Activated CD8-positive, alpha-beta memory T cell treated with anti-CD3 and anti-CD28 coated beads for 24 hours (primary cell): ENCODE measurements at places on chromosomes 3 and 15.
A peak's percentile ranks its signal among the peaks of the same experiment; 100 is the strongest.

DNA sequence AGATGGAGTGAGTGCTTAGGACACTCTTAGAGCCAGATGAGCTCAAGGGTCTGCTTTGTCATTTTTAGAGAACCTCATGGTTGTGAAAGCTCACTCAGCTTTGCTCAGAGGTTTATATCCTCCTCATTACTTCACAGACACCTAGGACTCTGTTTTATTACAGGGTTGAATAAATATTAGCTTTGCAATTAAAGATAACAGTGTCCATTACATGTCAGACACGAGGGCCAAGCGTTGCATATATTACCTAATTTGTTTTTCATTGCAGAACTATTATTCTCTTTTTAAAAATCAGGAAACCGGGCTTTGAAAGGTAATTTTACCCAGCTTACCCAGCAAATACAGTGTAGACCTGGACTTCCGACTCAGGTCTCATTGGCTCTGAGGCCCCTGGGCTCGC, 16.1 kb downstream of the MAP6D1 start:
- no peak for DNase-seq

GRCh38 chr3:13248640-13249039, 171.5 kb downstream of the NUP210 start:
- DNase-seq: no peak

DNA sequence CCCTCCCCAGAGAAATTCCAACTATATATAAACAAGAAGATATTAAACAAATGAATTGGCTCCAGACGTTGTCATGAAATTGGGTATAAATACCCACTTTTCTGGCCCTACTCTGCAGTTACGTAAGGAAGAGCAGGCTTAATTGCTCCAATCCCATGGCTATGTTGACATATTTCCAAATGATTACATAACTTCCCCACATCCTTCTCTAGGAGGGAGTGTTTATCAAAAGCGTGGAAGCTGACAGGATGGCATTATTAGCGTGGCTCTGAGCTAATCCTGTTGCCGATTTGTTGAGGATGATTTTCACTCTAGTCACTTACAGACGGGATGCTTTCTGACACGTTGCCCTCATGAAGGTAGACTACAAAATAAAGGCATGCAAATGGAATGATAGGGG, 347.5 kb upstream of the TMCO5A start:
- DNase-seq: no peak

GRCh38 chr3:106534206-106534605, 665.4 kb upstream of the CBLB start:
- DNase-seq: peak; percentile 72

GRCh38 chr15:41666353-41666920, 6.2 kb downstream of the MGA start:
- no peak for DNase-seq

- DNase-seq: no peak
These were observed 26.5 kb upstream of the P2RY12 start for GRCh38 chr3:151410891-151411559.

DNA sequence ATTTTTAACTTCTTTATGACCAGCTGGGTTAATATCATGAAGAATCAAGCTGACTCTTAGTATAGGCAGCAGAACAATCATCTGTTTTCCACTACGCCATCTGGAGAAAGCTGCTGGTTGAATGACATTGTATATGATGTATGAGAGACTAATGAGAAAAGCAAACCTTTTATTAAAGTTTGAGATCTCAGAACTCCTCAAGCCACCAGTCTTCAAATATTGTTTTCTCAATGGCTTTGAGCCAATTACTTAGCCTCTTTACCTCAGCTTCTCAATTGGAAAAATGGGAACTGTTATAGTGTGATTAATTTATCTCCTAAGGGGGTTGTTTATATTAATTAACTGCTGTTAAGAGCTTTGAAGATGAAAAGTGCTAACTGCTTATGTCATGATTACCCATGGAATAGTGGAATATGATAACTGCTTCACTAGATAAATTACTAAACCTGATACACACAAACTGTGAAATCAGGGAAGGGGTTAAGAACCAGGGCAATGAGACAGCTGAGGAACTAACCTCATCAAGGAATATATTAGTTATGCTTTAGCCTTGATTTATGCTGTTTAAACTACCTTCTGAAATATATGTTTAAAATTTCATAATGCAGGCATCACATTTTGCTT, 330.1 kb downstream of the SOX2 start:
- no peak for DNase-seq

GRCh38 chr3:112781599-112781998, 65.1 kb downstream of the CD200R1L start:
- no peak for DNase-seq

GRCh38 chr3:112687211-112687610, 46.3 kb upstream of the CCDC80 start:
- no peak for DNase-seq

- peak; percentile 68 for DNase-seq
These were observed 46.6 kb upstream of the RASGRP1 start for GRCh38 chr15:38611228-38611627.

DNA sequence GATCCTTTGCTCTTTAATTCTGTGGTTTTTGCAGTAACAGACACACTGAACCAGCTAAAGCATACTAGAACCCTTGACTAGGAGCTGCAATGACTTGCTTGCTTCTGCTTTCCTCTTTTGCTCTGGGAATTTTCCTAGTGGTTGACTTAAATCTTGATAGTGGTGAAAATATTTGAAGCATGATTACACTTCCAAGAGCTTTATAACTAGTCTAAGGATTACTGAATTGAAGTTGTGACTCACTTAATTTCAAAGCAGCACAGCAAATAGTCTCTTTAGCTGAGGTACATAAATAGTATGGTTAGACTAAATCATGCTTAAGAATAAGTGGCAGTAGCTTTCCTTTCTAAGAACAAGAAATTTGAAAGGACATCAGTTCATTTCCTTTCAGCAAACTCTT, 513.5 kb upstream of the GBE1 start:
- no peak for DNase-seq

DNA sequence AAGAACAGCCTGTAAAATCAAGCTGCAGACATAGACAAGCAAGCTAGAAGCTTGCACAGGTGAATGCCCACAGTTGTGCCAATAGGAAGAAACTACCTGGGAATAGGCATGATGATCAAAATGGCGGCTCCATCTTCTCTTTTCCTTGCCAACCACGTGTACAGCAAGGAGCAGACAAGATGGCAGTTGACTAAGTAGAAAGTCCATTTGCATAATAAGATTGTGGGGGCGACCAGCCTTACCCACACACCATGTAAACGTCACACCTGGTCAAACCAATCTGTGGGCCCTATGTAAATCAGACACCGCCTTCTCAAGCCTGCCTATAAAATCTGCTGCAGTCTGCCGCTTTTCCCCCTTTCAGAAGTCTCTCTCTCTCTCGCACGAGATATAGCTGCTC, 25.1 kb upstream of the ANKRD34C start:
- no peak for DNase-seq

DNA sequence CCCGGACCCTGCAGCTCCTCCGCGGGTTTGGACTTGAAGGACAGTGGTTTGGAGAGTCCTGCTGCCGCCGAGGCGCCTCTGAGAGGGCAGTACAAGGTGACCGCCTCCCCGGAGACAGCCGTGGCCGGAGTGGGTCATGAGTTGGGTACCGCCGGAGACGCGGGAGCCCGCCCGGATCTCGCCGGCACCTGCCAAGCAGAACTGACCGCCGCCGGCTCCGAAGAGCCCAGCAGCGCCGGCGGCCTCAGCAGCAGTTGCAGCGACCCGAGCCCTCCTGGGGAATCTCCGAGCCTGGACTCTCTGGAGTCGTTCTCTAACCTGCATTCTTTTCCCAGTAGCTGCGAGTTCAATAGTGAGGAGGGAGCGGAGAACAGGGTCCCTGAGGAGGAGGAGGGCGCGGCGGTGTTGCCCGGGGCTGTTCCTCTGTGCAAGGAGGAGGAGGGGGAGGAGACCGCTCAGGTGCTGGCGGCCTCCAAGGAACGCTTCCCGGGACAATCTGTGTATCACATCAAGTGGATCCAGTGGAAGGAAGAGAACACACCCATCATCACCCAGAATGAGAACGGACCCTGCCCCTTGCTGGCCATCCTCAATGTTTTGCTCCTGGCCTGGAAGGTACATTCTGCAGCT, 634 bp downstream of the MINDY2 start:
- peak; percentile 68 for DNase-seq

- DNase-seq: no peak
These were observed 100.4 kb downstream of the PCCB start for GRCh38 chr3:136350557-136350956.

GRCh38 chr3:134600685-134601463, 49.9 kb downstream of the KY start:
- DNase-seq: peak; percentile 82

- DNase-seq: no peak
These were observed 43.7 kb downstream of the ISL2 start for GRCh38 chr15:76380249-76380648.
